Stimulated activated CD8-positive, alpha-beta memory T cell treated with anti-CD3 and anti-CD28 coated beads, Interleukin-15, amount 100 ng/mL, for 4 hours (primary cell): ENCODE measurements at places on chromosomes 2 and 18.

- no peak for DNase-seq
Measured at GRCh38 chr2:212276813-212277212, 261.8 kb downstream of the ERBB4 start.

DNA sequence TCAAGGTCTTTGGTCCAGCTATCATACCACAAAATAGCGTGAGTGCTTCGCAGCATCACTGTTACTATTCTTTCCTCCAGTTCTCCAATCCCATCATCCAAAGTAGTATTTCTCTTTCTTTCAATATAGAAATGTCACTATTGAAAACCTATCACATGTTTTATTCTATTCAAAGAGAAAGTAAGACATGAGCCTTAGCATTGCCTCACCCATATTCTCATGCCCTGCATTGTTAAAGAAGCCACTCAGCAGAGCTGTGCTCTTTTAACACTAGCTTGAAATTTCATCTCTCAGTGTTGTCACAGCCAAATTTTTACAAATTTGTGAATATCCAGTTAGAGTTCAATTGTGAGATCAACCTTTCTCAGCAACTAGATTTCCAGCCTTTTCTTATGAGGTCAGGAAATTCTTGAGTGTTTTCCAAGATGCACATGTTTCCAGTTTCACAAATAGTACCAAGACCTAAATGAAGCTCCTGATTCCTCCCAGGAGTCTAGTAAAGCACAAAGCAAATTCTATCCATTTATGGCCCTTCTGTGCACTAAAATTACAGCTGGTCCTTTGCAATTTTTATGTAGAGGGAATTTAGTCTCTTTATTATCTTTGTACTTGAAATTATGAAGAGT is 343.7 kb downstream of the SPAG16 start:
- DNase-seq: no peak

DNA sequence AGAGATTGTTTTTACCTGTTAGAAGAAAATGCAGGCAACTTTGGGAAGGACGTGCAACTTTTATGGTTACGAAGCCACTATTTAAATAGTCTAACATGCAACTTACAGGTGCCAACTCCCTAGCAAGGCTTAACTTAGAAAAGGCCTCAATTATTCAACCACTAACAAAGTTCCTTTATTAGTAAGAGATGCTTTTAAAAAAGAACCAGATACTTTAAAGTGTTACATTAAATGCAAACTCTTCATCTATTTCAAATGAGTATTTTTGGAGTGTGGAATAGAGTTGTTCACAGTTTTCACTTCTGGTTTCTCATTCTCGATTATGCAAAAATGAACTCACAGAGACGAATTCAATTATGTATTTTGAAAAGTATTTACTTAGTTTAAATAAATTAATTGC is 51.7 kb downstream of the PELI1 start:
- no peak for DNase-seq

DNA sequence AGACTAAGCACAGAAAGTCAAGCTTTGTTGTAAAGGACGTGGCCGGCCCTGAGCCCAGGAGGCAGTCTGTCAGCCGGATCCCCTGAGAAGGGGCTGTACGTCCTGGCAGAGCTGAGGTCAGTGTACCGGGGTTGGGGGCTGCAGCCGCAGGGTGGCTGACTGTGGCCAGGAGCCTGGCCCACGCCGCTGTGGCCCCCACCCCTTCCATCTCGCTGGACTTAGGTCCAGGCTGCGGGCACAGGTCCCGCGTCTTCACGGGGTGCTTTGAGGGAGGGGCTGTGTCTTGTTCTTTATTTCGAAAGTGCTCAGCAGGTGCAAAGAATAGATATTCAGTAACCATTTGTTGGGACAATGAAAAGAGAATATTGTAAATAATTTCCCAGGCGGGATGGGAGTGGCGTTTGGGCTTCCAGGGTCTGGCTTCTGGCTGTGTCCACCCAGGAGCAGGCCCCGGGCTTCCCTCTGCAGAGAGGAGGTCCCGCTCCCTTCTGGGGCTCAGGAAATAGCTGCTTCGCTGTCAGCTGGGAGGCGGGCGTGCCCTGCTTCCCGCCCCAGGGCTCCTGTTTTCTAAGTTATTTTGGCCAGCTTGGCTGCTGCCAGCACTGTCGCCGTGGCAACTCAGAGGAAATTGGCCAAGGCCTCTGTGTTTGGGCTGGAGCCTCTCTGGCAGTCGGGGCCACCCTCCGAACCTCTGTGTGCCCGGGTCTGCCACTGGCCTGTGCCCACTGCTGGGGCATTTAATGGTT is 7.4 kb downstream of the NFATC1 start:
- no peak for DNase-seq

DNA sequence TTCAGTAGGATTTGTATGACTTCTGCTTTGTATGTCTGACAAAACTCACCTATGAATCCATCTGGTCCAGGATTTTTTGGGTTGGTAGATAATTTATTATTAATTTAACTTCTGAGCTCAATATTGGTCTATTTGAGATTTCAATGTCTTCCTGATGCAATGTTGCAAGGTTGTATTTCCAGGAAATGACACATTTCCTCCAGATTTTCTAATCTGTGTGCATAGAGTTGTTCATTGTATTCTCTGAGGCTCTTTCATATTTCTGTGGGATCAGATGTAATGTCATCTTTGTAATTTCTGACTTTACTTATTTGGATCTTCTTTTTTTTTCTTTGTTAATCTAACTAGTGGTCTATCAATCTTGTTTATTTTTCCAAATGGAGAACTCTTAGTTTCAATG is 584.7 kb upstream of the SETBP1 start:
- DNase-seq: no peak

GRCh38 chr18:57533006-57533867 is 53.3 kb downstream of the FECH start:
- no peak for DNase-seq

- DNase-seq: no peak
Measured at GRCh38 chr2:38907743-38908562, 18.3 kb downstream of the ARHGEF33 start.
